ENCODE measurements at places on chromosomes 6 and 20.

- DNase-seq, result no peak
Observed at GRCh38 chr20:51387125-51387875, 155.2 kb downstream of the NFATC2 start.

DNA sequence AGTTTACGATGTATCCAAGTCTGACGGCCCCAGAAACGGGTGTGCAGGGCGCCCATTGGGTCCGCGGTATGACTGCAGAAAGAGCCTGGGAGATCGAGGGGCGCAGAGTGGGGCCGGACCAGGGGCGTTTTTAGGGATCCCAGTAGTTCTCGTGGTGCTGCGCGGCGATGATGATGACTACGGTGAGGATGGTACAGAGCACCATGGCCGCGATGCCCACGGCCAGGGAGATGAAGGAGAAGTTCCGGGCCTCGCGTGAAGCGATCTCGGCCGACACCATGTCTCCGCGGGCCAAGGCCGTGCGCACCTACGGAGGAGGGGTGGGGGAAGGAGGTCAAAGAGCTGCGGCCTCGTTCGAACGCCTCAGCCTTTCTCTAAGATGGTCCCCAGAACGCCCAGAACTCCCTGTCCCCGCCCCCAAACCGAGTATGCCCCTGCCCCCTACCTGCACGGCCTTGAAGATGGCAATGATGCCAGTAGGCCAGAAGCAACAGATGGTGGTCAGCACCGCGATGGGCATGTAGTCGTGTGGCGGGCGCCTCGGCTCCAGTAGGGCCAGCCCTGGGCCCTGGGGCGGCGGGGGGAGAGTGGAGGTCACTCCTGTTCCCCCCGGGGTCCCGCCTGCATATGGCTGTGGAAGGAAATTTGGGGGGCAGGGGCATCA lies 2.5 kb downstream of the PRRT1 start:
- no peak for DNase-seq

- no peak for DNase-seq
Observed at GRCh38 chr6:161486361-161487216, 212.7 kb upstream of the AGPAT4 start.

DNA sequence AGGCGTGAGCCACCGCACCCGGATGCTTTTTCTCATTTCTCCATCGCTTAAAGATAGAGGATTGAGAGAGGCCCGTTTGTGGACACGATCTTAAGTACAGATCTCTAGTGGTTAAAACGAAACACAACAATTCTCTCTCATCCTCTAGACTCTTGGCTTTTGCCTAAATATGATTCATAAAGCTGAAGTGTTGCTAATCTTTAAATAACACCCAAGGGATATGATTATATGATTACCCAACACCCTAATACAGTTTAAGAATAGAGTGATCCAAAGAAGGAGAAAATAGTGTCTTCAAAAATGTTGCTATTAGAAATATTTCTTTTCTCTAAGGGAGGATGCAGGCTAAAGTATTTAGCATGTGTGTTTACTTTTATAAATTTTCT lies 50.4 kb downstream of the MTHFD1L start:
- DNase-seq, result no peak

All from activated CD8-positive, alpha-beta memory T cell treated with anti-CD3 and anti-CD28 coated beads for 4 hours (primary cell).